A172 (cell line): ENCODE measurements at places on chromosomes 6 and 20. TPM values are rescaled to one million over a fixed set of nuclear protein-coding genes. Genes with fewer than 3 reads are reported as not detected.

GSTA3 gene
- not detected in 2 replicates for total RNA-seq

TCF21 gene
- total RNA-seq = not detected in 2 replicates

KCNQ5 gene
- 6.5 and 6.7 TPM in 2 replicates for total RNA-seq

ANKRD66 gene
- total RNA-seq = not detected in 2 replicates

RING1 gene
- 16.2 and 19.7 TPM in 2 replicates for total RNA-seq

LRRC73 gene
- total RNA-seq = 1.2 and 2.3 TPM in 2 replicates

KIF6 gene
- total RNA-seq = 0.26 TPM in 2 replicates

PPIL1 gene
- 64.3 and 71.7 TPM in 2 replicates for total RNA-seq

MAK gene
- 0.02 TPM in 1 of 2 replicates, not detected in the other for total RNA-seq

KIF25 gene
- not detected in 2 replicates for total RNA-seq

CTCFL gene
- total RNA-seq = not detected in 2 replicates

MMUT gene
- 9.0 and 10.1 TPM in 2 replicates for total RNA-seq

TNFRSF6B gene
- total RNA-seq = 2.4 and 3.4 TPM in 2 replicates

HLA-DQB2 gene
- not detected in 2 replicates for total RNA-seq

FAM8A1 gene
- 14.5 and 19.8 TPM in 2 replicates for total RNA-seq
